ENCODE measurements at places on chromosomes 1 and 21.

DNA sequence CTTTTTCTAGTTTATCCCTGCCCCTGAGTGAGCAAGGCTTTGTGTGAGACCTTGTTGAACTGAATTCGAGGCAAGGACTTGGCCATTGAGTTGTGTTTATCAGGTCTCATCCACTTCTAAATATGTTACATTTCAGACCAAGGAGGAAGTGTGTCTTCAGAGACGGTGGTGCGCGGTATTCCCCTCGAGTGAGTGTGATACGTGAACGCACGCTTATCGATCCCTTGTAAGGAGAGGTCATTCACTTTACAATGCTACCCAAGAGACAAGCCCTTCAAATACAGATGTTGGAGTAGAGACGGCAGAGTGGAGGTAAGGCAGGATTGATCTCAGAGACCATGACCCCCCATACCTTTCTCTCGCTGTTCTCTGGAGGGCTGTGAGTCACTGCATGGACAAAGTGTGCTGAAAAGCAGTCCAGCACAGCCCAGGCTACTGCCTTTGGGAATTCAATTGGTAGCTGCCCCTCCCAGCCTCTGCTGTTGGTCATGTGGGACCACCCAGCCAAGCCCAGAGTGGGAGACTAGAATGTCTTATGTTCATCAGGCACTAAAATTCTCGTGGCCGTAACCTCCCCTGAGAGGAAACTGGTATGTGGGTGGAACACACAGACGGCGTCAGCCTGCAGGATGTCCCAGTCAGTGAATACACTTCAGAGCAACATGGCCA is 16.3 kb upstream of the MTARC1 start:
- no peak for DNase-seq

- no peak for DNase-seq
Measured at GRCh38 chr1:100430325-100430756, 78.0 kb downstream of the CDC14A start.

DNA sequence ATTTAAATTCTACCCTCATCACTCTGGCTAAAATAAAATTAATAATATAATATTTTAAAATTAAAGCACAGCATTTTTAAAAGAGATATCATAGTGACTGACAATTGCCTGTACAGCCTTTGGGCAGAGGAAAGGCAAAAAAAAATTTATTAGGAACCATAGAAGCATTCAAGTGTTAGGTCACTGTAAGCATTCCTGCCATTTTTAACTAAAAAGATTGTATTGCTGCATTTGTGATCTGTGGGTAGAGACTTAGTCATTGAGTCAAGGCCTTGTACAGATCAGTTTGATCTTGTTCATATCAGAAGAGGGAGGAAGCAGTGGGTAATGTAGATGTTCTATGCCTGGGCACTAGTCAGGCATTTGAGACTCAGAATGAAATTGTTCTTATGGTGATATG is 109.9 kb downstream of the LYPLAL1 start:
- no peak for DNase-seq

DNA sequence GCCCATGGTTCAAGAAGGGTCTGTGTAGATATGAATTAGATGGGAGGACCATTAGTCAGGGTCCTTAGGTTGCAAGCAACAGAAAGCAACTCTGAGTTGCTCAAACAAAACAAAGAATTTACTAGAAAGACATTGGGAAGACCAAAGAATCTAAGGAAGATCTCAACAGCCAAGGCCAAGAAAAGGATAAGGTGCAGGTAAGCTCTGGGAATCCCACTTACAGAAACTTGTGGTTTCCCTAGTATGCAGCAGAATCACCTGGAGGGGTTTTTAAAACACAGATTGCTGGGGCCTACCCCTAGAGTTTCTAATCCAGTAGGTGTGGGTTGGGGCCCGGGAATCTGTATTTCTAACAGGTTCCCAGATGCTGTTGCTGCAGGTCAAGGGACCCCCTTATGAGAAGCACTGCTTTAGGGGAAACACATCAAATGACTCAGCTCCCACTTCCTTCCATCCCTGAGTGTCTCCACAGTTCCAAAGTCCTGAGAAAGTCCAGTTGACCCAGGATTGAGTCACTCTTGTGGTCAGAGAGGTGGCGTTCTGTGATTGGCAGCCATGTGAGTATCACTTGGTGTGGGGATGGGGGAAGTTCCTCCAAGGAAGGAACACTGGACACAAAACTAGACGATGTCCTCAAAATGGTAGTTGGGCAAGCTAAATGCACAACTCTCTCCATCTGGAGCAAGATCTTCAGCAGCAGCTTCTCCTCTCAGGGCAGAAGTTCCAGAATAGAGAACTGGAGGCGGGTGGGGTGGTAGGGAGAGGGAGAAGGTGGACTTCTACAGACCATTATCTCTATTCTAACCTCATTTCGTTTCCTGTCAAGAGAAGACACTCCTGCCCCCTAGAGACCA is 24.2 kb upstream of the EYA3 start:
- no peak for DNase-seq

GRCh38 chr1:1539310-1540089 is 924 bp downstream of the TMEM240 start:
- DNase-seq = no peak

DNA sequence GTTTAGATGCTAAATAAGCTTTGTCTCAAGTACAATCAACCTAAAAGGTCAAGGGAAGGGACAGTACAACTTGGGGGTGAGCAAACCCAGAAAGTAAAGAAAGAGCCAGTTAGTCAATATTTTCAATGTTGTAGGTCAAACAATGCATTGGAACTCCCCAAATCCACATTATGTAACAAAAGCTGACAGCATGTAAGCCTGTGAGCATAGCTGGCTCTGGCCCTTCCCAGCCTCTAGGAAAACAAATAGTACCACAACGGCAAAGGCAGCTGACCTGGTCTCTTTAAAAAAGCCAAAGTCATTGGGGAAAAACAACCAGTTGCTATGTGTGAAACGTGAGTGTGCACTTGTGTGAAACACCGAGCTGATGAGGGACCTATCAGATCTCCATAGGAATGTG is 3.4 kb downstream of the CBR1 start:
- no peak for DNase-seq

DNA sequence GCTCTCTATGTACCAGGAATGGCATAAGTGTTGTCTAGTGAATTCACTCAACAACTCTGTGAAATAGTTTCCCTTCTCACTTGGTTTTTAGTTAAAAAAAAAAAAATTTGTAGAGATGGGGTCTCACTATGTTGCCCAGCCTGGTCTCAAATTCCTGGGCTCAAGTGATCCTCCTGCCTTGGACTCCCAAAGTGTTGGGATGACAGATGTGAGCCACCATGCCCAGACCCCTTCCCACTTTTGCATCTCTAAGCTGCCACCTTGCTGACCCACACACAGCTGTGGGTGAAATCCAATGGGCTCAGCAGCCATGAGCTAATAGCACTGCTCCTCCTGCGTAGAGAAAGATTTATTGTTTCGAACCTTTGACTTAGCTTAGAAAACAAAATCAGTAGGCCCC is 33.5 kb downstream of the NEK2 start:
- no peak for DNase-seq

DNA sequence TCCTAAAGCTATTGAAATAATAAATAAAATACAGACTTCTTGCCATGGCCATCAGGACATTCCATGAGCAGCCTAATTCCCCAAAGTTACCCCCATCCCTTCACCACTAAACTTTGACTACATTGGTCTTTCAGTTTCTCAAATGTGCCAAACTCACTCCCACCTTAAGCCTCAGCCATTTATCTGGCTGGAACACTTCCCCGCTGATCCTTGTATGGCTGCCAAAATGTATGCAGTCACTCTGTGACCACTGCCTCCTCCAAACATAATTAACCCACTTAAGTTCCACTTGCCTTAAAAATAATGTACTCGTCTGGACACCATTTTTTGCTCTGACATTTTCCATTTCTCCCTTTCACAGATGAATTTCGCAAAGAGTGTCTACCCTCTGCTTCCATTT is 407.4 kb downstream of the NTNG1 start:
- no peak for DNase-seq

- DNase-seq = no peak
Measured at GRCh38 chr1:100959502-100960060, 63.7 kb downstream of the SLC30A7 start.

DNA sequence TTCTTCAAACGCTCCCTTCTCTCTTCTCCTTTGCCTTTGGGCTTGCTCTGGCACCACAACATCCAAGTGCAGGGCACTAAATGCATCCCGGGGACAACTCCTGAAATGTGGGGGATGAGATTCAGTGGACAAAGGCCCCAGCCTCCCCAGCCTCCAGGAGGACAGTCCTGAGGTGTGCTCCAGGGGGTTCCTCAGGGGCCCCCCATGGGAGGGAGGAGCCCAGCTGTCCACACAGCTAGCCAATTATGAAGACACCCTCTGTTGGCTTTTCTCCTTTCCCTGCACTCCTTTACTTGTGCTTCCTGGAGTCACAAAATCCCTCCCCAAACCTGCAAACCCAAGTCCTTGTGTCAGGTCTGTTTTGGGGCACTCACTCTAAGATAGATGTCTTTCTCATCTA is 735.4 kb downstream of the PTPRU start:
- peak; percentile 81 for DNase-seq

DNA sequence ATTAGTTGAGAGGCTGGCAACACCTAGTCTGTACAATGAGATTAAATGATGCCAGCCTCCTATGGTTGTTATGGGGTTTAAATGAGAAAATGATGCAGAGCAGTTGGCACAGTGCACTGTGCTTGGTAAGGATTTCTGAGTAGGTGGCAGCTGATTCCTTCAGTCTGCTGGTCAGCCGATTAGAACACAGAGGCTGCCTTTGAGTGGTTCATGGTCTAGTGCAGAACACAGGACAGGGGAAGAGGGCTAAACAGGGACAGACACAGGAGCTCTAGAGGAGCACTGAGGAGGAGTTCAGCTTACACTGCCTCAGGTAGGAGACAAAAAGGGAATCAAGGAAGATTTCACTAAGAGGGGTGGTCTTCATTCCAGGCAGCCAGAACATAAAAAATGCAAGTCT is 1.4 kb downstream of the TIE1 start:
- no peak for DNase-seq

DNA sequence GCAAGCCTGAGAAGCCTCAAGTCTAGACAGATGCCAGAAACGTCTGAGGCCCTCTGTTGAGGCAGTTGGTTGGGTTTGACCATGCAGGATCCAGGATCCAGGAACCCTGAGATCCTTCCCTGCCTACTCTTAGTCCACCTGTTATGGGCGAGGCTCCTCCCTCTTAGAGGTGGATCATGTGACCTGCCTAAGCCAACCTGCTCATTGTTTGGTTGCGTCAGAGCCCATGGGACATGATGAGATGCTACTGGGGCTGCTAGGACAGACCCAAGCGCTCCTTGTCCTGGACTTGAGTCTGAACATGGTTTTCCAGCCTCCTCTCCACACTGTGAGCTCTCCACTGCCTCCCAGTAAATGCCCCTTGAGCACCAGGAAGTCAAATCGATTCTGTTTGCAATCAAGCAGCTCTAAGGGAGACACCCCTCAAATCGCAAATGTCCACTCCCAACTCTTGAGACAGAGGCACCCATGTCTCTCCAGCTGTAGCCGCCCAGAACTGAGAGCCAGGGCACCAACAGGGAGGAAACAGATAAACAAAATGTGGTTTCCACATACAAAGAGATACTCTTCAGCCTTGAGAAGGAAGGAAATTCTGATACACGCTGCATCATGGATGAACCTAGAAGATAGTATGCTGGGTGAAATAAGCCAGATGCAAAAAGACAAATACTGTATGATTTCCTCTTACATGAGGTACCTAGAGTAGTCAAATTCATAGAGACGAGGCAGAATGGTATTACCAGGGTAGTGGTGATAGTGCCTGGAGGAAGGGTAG is 31.7 kb upstream of the WNT4 start:
- DNase-seq = no peak

DNA sequence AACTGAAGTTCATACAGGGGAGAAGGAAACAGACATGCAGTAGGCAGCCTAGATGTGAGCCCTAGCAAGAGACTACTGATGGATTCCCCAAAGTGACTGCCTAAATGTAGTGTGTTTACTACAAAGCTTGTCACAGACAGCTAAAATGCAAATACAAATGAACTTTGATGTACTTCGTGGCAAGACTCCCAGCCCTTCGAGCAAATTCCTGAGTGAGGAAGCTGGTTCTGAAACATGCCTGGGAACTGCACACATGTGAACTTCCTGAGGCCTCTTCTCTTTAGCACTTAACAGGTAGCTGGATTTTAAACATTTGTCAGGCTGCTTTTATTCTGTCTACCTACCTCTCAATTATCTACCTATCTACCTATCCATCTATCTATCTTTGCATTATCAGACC is 6.7 kb upstream of the IRF2BP2 start:
- no peak for DNase-seq

- no peak for DNase-seq
Measured at GRCh38 chr1:168246506-168246905, 20.7 kb downstream of the SFT2D2 start.

- DNase-seq = no peak
Measured at GRCh38 chr1:104072915-104073371, 323.2 kb downstream of the AMY1C start.

DNA sequence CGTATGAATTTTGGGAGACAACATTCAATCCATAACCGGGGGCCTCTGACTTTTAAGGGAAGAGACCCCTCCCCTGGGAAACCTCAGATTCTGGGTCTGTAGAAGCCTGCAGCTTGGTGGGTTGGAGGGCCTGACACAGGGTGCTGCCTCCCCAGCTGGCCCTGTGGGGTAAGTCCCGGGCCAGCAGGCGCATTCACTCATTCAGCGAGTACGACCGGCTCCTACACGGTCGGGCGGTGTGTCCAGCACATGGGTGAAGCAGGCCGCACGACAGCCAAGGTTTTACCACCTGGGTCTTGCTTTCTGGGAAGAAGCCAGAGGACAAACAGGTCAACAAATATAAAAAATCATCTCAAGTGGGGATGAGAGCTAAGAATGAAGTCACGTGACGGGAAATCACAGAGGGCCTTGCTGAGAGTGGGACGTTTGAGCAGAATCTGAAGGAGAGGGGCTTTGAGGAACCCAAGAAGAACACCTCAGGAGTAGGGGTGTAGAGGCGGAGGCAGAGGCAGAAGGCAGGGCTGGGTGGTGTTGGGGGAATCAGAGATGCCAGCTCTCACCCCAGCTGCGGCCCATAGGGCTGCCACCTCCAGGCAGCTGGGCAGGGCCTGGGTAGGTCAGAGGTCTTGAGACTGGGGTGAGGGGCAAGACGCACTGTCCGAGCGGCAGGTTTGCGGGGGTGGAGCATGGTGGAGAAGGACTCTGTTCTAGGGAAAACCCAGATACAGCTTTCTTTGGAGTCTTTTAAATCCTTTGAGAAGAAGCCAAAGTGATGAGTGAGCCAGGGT is 333.3 kb upstream of the VAMP3 start:
- no peak for DNase-seq

DNA sequence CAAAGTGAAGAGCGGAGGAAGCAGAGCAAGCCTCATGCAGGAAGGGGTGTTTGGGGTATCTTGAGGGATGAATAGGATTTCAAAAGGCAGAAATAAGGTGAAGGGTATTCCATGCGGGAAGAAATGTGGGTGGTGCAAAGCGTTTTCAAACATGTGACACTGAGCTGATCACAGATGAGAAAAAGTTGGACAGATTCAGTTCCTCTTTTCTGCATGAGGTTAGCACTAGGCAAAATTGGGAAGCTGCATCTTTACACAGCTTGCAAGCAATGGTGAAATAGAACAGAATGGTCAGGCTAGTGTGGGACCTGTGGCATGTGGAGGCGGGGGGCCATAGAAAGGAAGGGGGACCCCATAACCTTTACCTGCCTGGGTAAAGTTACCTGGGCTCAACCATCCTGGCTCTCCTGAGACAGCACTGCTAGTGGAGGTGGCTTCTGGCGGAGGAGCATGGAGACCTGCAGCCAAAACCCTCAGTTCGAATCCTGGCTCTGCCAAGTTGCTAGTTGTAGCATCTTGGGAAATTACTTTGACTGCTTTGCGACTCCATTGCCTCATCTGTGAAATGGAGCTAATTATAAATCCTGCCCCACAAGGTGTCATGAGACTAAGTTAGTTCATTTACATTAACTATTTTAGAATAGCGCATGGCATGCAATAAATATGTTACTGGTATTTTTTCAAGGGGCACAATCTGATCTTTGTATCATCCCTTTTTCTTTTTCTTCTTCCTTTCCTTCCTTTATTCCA is 16.4 kb downstream of the KCNA10 start:
- DNase-seq = no peak

Data from vagina (tissue), 2 donors.